ENCODE measurements at places on chromosomes 6 and 20. TPM values are rescaled to one million over a fixed set of nuclear protein-coding genes. Genes with fewer than 3 reads are reported as not detected.

- H3K36me3 ChIP-seq: peaks cover 27% of the 10 kb centered on the region
- H3K4me1 ChIP-seq: no peaks in the 10 kb centered on the region
- H3K27me3 ChIP-seq: no peaks in the 10 kb centered on the region
- H3K4me3 ChIP-seq: no peak overlapping the region
- no peak for DNase-seq
These were observed 72.0 kb downstream of the DST start for GRCh38 chr6:56570413-56571359.

GRCh38 chr6:132495604-132496079, 17.3 kb downstream of the STX7 start:
- peaks cover 25% of the 10 kb centered on the region for H3K4me1 ChIP-seq
- H3K4me3 ChIP-seq: no peak overlapping the region
- no peak for DNase-seq
- H3K36me3 ChIP-seq: peaks cover 4% of the 10 kb centered on the region

- H3K4me3 ChIP-seq: peak overlapping the region; percentile 59
- H3K27ac ChIP-seq: no peak overlapping the region
- peaks cover 73% of the 10 kb centered on the region for H3K27me3 ChIP-seq
- H3K4me1 ChIP-seq: peaks cover 40% of the 10 kb centered on the region
- no peaks in the 10 kb centered on the region for H3K36me3 ChIP-seq
- no peak for DNase-seq
These were observed 1.8 kb downstream of the EPHA7 start for GRCh38 chr6:93417421-93418013.

DNA sequence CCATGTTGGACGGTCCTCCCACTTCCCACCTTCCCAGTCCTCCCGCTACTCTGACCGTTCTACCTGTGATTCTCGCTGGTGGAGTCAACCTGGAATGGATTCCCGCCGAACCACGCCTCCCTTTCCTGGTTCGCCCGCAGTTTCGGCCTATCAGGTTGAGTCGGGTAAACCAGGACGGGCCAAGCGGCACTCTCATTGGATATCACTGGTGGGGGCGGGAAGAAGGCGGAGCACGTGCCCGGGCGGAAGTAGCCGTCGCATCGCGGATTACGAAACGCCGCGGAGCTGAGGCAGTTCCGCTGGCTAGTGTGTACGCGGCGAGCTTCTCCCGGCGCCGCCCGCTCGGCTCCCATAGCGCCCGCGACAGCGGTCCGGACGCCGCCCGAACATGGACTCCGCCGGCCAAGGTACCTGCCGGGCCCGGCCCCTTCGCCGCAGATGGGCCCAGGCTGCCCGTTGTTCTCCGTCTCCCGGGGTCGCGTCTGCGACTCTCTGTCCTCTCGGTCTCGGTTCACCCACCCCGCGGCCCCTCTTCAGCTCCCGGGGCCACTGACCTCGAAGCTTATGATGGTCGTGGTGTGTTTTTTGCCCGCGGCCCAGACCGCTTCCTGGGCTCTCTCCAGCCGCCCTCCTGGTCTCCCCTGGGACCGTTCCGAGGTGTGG, at the start of gene TPD52L2:
Gene TPD52L2 (plus strand): TSS at position 293 of the 663 bp plus-strand sequence. CDS start 96 bp downstream, at position 389.
- DNase-seq: peak; percentile 100
- H3K27me3 ChIP-seq: no peaks in the 10 kb centered on the region
- H3K36me3 ChIP-seq: peaks cover 37% of the 10 kb centered on the region
- H3K4me1 ChIP-seq: peaks cover 28% of the 10 kb centered on the region
- peak within 1 kb of the TSS; percentile 90 for H3K4me3 ChIP-seq

- no peak for DNase-seq
- no peaks in the 10 kb centered on the region for H3K36me3 ChIP-seq
- H3K27ac ChIP-seq: peak overlapping the region; percentile 3
- no peak overlapping the region for H3K4me3 ChIP-seq
These were observed 2.8 kb upstream of the LRRC1 start for GRCh38 chr6:53792016-53792415.

DNA sequence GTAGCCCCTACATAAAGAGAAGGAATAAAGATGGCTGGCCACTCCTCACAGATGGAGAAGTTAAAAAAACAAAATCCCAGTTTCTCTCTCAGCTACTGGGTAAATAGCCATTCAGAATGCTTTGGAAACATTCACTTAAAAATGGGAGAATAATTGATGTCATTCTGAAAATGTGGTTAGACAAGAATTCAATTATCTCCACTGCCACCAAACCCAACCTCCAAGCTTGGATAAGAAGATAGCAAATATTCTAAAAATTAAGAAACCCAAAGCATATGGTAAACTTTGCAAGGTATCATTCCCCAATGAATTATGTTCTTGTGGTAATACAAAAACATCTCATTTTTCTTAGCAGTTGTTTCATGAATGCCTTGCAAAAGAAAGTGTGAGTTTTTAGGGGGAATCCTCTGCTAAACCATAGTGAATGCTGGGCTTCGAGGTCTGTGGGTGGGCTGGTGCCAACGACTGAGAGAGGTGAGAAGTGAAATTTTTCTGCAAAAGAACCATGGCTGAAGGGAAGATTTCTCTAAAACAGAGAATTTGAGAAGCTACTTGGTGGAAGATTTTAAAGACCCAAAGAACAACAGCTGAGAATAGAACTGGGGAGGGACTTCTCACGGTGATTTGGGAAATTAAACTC, 497.9 kb upstream of the JARID2 start:
- peaks cover 8% of the 10 kb centered on the region for H3K4me1 ChIP-seq
- no peaks in the 10 kb centered on the region for H3K36me3 ChIP-seq
- no peaks in the 10 kb centered on the region for H3K27me3 ChIP-seq
- H3K4me3 ChIP-seq: no peak overlapping the region
- no peak overlapping the region for H3K27ac ChIP-seq

- no peaks in the 10 kb centered on the region for H3K36me3 ChIP-seq
- no peak for DNase-seq
These were observed 74.5 kb downstream of the DACT2 start for GRCh38 chr6:168244961-168245551.

- no peak for DNase-seq
- no peaks in the 10 kb centered on the region for H3K27me3 ChIP-seq
- H3K4me3 ChIP-seq: no peak overlapping the region
- no peak overlapping the region for H3K27ac ChIP-seq
- no peaks in the 10 kb centered on the region for H3K4me1 ChIP-seq
These were observed 14.3 kb upstream of the LAMP5 start for GRCh38 chr20:9500121-9500520.

GRCh38 chr20:19935842-19936241, 81.3 kb upstream of the NAA20 start:
- DNase-seq: peak; percentile 72
- H3K27ac ChIP-seq: peak overlapping the region; percentile 93
- H3K36me3 ChIP-seq: peaks cover 4% of the 10 kb centered on the region
- peak overlapping the region; percentile 45 for H3K4me3 ChIP-seq
- no peaks in the 10 kb centered on the region for H3K27me3 ChIP-seq

DNA sequence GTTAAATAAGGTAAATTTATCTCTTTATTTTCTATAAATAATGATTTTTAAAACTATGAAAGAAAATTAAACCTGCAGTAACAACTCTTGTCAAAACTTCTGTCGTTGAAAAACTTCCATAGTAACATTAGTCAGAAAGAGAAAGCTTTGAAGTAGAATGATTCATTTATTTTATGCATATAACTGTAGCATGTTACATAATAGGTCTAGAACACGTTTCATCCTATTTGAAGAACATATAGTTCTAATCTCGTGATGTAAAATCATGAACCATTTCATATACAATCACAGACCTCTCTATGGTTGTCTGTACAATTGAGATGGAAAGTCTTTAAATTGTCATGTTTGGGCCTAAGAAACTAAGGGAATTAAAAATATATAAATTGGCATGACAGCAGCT, 61.3 kb upstream of the MYLIP start:
- no peaks in the 10 kb centered on the region for H3K36me3 ChIP-seq
- DNase-seq: no peak
- peaks cover 3% of the 10 kb centered on the region for H3K4me1 ChIP-seq
- H3K27me3 ChIP-seq: no peaks in the 10 kb centered on the region
- H3K4me3 ChIP-seq: no peak overlapping the region
- no peak overlapping the region for H3K27ac ChIP-seq

DNA sequence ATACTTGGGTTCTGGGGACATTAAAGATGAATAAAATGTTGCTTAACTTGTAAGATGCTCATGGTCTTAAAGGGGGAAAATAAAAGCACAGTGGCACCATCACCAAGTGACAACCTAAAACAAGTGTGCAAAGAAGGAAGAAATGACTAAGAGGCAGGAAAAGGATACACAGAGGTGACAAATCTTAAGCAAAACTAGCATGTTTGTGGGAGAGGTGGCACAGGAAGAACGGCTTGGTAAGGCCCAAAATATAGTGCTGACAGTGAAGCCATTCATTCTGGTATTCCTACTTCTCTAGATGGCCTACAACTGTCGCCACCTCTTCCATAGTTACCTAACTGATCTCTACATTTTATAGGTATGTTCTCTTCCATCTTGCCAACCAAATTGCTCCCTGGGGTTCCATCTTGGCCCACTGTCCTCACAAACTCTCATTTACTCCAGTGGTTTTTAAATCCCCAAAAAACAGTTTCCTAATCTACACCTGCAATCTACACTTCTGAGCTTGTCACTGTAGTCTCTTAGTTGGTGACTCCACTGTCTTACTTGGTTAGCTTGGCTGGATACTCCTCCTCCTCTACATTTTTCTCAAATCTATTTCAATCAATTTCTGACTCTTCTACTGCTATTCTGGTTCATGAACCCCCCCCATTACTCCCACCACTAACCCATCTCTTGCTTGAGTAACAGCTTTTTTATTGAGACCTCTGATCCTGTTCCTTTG, 33.5 kb downstream of the FAM8A1 start:
- H3K4me3 ChIP-seq: no peak overlapping the region
- H3K27ac ChIP-seq: no peak overlapping the region
- no peaks in the 10 kb centered on the region for H3K27me3 ChIP-seq
- H3K36me3 ChIP-seq: peaks cover 59% of the 10 kb centered on the region
- H3K4me1 ChIP-seq: no peaks in the 10 kb centered on the region

GRCh38 chr6:16105854-16106253, 23.0 kb upstream of the MYLIP start:
- peaks cover 7% of the 10 kb centered on the region for H3K4me1 ChIP-seq
- no peak overlapping the region for H3K27ac ChIP-seq
- no peaks in the 10 kb centered on the region for H3K36me3 ChIP-seq
- H3K27me3 ChIP-seq: no peaks in the 10 kb centered on the region
- DNase-seq: no peak

The PPP1R14C gene
- 104 TPM for total RNA-seq

The ULBP2 gene
- not detected for total RNA-seq

The RNF39 gene
- 48.4 TPM for total RNA-seq

Measured in suprapubic skin (tissue), 4 donors.